Chondrocyte (in vitro differentiated cells): ENCODE measurements at places on chromosomes 16 and 17. TPM values are rescaled to one million over a fixed set of nuclear protein-coding genes. Genes with fewer than 3 reads are reported as not detected.

DNA sequence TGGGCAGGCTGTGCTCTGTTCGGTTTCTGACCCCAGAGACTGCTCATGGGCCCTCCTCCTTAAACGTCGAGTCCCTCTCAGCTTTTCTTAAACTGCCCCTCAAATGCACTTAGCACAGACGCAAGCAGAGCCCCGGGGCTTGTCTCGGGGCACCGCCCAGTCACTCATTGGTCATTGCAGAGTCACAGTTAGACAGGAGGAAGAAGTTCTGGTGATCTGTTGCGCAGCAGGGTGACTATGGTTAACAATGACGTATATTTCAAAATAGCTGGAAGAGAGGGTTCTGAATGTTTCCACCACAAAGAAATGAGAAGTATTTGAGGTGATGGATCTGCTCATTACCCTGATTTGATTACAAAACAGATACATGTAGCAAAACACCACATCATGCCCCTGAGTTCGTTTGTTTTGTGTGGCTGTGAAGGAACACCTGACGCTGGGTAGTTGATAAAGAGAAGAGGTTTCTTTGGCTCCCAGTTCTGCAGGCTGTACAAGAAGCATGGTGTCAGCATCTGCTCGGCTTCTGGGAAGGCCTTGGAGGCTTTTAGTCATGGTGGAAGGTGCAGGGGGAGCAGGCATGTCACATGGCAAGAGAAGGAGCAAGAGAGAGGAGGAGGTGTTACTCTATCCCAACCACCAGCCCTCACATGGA, 387.4 kb downstream of the CPPED1 start:
- DNase-seq: no peak

GRCh38 chr17:550041-550398, 164.6 kb downstream of the VPS53 start:
- no peak for DNase-seq

Gene HBA1
- not detected in 3 replicates for total RNA-seq

GRCh38 chr17:79849953-79850352, 10.7 kb upstream of the CBX4 start:
- DNase-seq: no peak

DNA sequence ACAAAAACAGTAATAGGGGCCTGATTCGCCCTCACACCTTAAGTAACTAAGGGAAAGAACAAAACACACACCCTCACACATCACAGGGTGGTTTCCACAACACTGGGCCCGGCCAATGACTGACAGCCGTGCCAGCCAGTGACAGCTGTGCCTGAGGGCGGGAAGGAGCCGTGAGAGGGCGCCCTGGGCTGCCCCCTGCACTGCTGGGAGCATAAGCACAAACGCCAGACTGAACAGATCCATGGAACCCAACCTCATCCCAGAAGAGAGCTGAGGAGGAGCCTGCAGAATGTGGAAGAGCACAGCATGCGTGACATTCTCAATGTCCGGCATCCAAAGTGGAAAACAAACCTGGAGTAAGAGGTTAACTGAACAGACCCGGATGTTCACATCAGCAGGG, 16.0 kb downstream of the CSNK1D start:
- DNase-seq: no peak

Gene PRMT7
- 25.1 to 41.8 TPM (median 26.7 TPM) in 3 replicates for total RNA-seq

Gene PROCA1
- total RNA-seq: 1.4 to 2.3 TPM (median 2.0 TPM) in 3 replicates
